ENCODE measurements at places on chromosomes 11 and 22.

- no peak for DNase-seq
These were observed 323.6 kb upstream of the SYN3 start for GRCh38 chr22:33381531-33382406.

DNA sequence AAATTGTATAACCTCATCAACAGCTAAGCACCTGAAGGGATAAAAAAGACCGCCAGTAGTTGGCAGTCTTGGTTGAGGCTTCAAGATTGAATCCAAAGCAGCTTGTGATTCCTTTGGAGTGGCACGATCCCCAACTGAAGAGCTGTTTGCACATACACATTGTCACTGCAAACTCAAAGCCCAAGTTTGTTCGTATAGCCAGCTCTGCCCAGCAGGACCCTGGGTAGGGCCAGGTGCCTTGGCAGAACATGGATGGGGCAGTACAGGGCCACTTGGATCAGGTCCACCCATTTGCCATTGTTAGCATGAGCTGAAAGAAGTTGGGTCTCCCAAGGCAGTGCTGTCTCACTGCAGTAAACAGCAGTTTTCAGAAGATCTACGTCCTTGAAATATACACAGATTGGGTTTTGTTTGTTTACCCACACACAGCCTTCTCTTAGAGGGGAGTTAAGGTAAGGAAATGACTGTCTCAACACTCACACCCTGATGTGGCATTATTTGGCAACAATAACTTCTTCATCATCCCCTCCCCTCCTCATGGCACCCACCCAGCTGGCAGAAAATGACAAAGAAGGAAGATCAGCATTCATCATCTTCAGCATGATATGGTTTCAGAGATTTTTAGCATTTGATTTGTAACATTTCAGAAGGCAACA lies 132.9 kb downstream of the COMMD9 start:
- DNase-seq, result no peak

- no peak for DNase-seq
These were observed 23.9 kb upstream of the SWAP70 start for GRCh38 chr11:9639985-9640384.

GRCh38 chr22:39959640-39960447 lies at the start of gene TMA7B:
TSS of gene TMA7B (plus strand) at chr22:39960397. CDS start at chr22:39964375, 3,978 bp downstream.
- DNase-seq, result no peak

DNA sequence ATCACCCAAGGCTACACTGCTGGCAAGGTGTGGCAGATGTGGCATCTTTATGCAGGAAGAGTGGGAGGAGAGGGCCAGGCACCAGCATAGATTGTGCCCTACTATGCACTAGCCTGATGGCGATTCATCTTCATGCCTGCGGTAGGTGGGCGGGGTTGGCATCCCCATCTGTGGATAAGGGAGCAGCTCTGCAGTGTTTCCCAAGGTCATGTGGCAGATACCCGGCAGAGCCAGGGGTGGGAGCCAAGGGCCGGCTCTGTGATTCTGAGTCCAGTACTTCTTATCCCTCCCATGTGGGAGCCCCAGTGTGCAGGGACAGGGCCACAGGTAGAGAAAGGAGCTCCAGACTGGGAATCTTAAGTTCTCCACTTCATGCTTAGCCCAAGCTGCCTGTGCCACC lies 20.0 kb downstream of the CD82 start:
- DNase-seq, result no peak

DNA sequence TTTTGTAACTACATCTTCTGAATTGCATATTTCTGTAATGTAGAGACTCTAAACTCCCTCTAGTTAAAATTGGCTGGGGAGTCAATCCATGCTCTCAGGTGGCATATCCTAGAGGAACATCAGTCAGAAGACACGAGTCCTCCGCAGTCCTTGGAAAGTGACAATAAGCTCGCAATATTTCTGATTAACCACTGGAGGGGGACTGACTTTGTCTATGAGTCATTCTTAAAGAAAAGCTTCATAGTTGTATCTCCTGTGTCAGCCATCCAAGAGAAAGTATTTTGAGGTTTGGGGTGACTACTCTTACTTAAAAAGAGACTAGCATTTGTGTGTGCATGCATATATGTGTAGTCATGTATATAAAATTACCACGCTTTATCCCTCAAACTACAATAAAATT lies 60.2 kb downstream of the SLN start:
- no peak for DNase-seq

DNA sequence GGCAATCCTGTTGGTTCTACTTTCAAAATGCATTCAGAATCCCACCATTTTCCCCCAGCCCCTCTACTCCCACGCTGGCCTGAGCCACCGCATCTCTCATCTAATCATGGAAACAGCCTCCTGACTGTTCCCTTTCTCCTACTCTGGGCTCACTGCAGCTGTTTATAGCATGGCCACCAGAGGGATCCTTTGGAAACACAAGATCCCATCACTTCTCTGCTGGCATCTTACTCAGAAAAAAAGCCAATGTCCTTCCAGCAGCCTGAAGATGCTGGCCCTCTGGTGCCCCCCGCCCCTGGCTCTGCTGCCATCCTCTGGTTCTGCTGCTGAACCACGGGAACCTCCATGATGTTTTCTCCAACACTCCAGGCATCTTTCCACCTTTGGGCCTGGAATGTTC lies 11.1 kb downstream of the MS4A8 start:
- DNase-seq, result no peak

DNA sequence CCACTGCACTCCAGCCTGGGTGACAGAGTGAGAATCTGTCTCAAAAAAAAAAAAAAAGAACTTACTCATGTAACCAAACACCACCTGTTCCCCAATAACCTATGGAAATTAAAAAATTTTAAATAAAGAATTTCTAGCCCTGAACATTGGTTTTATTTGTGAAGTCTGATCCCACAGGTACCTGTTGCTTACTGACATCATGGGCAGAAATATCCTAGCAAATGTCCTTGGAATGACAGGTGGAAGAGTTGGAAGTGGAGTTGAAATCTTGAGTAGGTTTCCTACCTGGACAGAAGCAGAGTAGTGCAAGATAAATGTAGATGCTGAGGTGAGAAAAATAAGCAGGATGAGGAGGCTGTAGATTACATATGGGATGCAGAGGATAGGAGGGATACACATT lies 17.2 kb downstream of the CD3D start:
- DNase-seq, result no peak

GRCh38 chr11:125373426-125374391 lies 122.4 kb downstream of the FEZ1 start:
- DNase-seq, result no peak

- no peak for DNase-seq
These were observed 477.6 kb downstream of the SOX6 start for GRCh38 chr11:15878756-15879155.

DNA sequence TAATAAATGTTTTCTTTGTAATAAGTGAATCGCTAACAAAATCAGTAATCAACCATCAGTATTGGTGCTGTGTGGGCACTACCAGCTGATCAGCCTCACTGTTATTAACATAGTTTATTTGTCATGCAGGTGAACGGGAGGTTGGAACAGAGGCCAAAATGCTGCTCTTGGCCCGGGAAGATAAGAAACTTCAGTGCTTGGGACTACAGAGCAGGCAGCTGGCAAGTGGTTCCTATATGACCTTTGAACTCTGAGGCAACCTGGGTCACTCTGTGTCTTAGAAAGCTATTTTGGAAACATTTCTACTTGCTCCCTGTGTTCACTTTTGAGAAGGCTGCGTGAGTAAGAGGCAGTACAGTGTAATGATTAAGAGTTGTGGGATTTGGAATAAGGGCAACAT lies 36.5 kb upstream of the DNAJB13 start:
- no peak for DNase-seq

DNA sequence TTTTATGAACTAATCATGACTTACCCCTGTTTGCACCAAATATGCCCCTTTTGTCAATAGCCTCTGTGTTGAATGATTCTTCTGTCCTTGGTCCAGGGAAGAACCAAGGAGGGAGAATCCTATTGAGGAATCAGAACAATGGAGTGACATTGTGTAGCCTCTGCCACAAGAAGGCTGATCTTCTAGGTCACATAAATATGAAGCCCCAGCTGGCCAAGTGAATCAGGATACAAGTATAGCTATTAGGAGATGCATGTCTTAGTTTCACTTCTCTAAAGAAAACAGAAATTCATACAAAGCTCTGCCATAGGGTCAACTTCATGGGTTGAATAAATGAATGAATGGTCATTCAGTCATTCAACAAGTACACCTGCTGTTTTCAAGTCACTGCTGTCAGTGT lies 118.2 kb upstream of the BLID start:
- no peak for DNase-seq
